ENCODE measurements at places on chromosomes 1 and 21.

- DNase-seq: no peak
Measured at GRCh38 chr1:67314696-67315095, 7.0 kb downstream of the IL12RB2 start.

DNA sequence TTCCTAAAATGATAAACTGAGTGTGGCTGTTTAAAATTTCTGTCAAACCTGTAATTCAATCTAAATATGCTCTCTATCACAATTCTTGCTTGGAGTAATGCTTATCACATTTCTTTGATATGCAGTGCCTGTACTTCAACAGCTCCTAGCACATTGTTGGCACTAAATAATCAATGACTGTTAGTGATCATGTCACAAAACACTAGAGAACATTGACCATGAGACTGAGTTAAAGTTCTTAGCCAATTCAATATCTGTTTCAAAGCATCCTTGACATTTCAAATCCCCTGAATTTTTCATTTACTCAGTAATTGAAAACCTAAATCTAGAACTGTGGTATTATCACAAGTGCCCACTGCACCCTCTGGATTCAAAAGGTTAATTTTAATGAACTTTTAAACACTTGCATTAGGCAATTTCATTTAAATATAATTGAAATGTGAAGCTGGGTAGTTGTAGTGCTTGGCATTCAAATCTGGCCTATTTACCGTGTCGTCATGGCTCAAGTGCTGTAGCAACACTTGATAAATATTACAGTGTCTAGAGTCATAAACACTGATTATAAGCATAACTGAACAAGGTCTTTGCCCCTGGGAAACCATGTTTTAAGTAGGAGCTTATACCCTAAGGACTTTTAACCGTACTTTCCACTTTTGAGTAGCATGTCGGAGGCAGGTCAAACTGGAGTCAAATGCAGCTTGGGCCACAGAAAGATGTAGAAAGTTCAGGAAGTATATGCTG is 143.6 kb downstream of the LRRC7 start:
- no peak for DNase-seq

GRCh38 chr1:24702511-24703293 is 42.5 kb upstream of the CLIC4 start:
- DNase-seq: no peak

DNA sequence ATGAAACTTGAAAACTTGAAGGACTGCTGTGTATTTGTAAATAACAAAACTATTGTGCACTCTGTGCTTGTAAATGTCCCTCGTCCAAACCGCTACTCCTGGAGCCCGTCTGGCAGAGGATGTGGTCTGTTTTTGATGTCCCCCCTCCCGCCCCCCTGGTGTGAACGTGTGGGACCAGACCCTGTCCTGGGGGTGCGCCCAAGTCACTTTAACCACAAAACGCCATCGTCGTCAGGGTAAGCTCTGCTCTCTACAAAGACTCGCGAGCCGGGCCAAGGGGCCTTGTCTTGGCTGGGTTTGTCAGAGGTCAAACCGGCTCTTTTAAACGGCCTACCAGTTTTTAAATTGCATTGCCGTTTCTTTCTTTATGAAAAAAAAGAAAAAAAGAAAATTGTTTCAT is 87.4 kb upstream of the TMEM51 start:
- no peak for DNase-seq

- no peak for DNase-seq
Measured at GRCh38 chr1:21680381-21680780, 11.2 kb upstream of the RAP1GAP start.

DNA sequence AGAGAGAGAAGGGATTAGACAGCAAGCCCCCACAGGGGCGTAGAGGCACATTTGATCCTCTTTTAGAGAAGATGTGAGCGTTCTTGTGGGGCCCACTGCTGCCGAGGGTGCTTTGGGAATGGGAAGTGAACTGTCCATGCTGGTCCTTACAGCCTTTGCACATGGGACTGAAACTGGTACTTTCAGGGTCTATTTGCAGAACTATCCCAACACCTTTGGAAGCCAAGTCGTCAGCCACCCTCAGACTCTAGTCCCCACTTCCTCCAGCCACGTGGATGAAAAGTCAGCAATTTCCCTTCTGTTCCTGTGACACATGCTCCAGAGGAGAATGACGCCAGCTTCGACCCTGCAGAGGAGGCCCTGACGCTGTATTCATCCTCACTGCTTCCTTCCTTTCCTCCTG is 2.6 kb upstream of the RAB7B start:
- no peak for DNase-seq

DNA sequence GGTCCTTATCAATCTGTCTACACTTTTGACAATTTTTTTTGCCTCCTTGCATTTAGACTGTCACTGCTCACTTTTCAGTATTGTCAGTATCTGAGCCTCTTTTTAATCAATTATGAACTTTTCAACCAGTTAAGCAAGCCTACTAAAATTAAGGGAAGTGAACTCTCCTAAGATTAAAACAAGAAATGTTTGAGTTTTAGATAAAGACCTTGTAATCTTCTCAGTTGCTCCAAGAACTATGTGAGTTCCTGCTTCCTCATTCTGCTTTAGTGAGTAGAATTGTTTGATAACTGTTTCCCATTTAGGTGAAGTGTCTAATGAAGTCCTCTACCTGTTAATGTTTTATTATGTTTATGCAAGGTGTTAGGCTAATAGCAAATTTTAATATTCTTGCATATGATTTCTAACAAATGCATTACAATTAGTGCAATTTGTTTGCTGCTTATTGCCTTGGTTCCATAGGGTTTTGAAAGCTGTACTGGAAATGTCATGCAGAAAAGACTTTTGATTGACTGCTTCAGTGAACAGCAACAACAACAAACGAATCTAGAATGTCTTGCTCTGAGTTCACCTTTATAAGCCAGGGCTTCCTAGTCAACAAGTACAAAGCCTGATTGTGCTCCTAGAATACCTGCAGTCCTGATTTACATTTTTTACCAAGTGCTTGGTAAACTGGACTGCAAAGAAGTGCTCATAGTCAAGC is 40.9 kb downstream of the PLA2G4A start:
- no peak for DNase-seq

DNA sequence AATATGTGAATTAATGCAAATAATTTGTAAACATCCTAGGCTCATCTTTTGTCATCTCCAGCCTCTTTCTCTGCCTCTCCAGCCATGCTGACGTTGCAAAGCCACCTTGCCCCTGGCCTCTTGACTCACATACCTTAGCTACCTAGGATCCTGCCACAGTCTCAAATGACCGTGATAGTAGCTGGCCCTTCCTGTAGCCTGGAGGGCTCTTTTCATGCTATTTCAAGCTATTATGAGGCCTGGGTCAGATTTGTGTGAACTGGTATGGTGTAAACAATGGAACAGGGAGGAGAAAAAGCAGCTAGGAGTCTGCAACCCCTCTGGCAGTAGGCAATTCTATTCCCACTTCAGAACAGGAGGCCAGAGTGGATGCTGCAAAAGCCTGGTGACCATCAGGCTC is 337.7 kb downstream of the DISC1 start:
- no peak for DNase-seq

- no peak for DNase-seq
Measured at GRCh38 chr1:230197644-230198567, 130.9 kb downstream of the GALNT2 start.

DNA sequence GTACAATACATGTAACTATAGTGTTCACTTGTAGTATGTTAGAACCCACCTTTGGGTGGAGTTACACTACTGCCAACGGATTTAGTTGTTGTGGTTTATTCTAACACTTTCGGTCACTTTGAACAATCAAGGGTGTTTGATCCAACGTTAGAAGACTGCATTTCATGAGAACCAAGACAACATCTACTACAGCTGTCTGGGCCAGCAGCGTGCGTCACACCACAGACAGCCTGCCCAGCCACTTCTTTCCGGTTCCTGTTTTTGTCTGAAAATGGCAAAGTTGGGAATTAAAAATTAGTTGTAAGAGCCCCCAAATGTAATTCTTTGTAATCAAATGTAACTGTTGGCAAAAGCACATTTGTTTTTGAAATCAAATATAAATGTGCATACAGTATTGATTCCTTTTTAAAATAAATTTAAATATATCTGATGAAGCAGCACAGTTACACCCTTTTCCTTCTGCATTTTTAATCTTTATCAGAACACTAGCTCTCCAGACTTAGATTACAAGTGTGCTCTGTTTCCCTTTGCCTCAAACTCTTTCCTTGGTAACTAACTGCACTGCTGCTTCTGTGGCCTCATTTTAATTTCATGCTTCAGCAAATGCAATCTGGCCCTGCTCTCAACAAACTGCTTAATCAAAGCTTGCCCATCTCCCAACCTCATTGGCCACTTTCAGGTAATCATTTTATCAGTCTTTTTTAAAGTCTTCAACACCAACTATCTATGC is 86.6 kb upstream of the DPH5 start:
- DNase-seq: peak; percentile 52

DNA sequence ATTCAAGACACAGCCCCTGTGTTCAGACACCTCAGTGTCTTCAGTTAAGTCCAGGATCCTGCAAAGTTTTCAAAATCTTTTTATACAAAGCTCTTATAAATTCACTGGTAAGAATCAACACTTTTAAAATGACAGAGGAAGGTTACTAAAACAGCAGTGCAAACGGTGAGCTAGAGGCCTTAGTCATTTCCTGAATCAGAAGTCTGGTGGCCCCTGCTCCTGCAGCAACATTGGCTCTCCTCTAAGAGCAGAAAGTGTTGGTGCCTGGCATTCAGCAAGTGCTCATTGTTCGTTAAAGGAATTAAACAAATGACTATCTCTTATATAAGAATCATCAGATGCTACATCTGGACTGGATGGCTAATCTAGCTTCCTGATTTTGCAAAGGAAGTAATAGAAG is 282.9 kb downstream of the PTGER3 start:
- DNase-seq: no peak

DNA sequence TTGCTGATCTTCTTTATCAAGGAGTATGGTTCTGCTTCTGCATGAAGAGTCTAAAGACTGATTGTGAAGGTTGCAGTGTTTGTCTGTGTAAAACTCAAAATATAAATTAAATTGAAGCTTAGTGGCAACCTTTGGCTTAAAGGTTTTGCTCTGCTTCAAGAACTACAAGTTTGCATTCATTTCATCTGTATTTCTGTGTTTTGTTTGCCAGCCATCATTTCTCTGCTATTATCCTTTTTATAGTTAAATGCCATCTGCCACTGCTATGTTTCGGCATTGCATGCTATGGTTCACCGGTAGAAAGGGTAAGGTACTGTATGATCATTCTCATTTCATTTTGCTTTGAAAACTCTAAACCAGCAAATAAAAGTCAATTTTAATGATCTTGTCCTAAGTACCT is 52.9 kb downstream of the OSBPL9 start:
- no peak for DNase-seq

DNA sequence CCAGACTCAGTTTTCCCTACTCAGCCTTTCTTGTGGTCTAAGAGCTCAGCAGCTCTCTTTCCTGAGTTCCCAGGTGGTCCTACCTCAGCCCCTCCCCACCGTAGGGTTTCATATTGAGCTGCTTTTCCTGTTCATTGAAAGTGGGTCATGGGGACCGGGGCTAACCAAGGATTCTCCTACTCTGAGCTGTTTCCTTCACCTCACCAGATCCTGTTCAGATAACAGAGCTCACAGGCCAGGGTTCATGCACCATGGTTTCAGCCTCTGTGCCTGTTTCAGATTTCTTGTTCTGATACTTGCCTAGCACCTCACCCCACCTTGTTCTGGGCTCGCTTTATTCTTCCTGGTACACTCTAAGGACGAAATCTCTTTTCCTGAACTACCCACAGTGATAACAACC is 8.5 kb downstream of the UBQLN4 start:
- no peak for DNase-seq

- no peak for DNase-seq
Measured at GRCh38 chr1:159091180-159091560, 14.6 kb upstream of the AIM2 start.

DNA sequence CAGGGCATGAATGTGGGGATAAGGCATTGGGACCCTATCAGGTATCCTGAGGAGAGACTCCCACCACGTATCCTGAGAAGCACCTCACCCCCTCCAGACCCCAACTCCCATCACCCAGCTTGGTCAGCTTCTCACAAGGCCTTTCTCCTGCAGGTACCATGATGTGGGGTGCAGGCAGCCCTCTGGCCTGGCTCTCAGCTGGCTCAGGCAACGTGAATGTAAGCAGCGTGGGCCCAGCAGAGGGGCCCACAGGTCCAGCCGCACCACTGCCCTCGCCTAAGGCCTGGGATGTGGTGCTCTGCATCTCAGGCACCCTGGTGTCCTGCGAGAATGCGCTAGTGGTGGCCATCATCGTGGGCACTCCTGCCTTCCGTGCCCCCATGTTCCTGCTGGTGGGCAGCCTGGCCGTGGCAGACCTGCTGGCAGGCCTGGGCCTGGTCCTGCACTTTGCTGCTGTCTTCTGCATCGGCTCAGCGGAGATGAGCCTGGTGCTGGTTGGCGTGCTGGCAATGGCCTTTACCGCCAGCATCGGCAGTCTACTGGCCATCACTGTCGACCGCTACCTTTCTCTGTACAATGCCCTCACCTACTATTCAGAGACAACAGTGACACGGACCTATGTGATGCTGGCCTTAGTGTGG is 1.3 kb downstream of the GPR3 start:
- DNase-seq: no peak

- no peak for DNase-seq
Measured at GRCh38 chr1:24864370-24864777, 65.7 kb downstream of the RUNX3 start.

DNA sequence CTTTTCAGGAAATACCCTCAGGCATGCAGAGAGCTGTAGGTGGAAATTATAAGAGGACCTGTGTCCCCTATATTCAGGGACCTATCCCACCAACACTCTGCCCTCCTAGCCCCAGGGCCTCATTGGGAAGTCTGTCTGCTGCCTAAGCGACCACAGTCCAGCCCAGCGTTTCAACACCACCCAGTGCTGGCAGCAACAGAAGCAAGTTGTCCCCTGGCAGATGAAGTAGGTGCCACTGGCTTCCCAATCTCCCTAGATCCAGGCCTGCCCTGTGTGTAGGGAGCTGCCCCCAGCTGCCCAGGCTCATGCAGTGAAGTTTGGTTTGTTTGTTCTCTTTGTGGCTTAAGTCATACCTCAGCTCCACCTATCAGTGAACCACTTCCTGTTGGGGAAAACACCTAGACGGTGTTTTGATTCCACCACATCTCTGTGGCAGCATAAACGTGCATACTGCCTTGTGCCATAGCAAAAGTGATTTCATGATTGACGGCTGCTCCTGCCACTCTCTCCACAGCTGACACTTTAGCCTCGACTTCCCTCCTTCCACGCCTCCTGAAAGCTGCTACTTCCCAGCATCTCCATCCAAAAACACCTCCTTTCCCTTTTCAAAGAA is 8.1 kb upstream of the LEFTY1 start:
- peak; percentile 42 for DNase-seq

Data from stimulated activated CD4-positive, alpha-beta T cell treated with anti-CD3 and anti-CD28 coated beads, Interleukin-15, amount 100 ng/mL, for 1 hour (primary cell).